Natural killer cell (primary cell): ENCODE measurements at places on chromosomes 13 and 19. TPM values are rescaled to one million over a fixed set of nuclear protein-coding genes. Genes with fewer than 3 reads are reported as not detected.

TPTE2 gene
- not detected for total RNA-seq

TNFAIP8L1 gene
- 8.5 TPM for total RNA-seq

ZNF69 gene
- 4.8 TPM for total RNA-seq

RASIP1 gene
- total RNA-seq, result not detected

ABHD8 gene
- total RNA-seq, result 7.5 TPM

TPM4 gene
- 266 TPM for total RNA-seq

CGB5 gene
- not detected for total RNA-seq

ZNF780A gene
- total RNA-seq, result 15.1 TPM

CLDN10 gene
- total RNA-seq, result not detected

ZSWIM4 gene
- total RNA-seq, result 5.9 TPM

DNA sequence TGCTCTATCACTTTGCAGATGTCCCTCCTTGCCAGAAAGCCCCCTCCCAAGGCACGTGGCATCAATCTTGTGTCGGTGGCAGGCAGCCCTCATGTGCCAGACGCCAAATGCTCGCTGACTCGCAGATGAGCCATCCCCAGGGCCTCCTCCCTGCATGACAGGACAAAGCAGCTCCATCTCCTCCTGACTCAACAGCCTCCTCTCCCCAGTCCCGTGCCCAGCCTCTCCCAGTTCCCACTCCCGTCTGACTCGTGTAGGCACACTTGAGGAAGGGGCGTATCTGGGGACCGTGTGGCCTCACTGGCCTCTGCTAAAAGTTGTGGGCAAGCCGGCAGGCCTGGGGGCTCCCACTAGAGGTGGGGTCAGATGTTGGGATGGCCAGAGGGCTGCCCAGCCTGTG is 133.6 kb downstream of the STK24 start:
- no peak for DNase-seq

GRCh38 chr19:39481229-39481545 is 549 bp downstream of the TIMM50 start:
- DNase-seq, result no peak

DNA sequence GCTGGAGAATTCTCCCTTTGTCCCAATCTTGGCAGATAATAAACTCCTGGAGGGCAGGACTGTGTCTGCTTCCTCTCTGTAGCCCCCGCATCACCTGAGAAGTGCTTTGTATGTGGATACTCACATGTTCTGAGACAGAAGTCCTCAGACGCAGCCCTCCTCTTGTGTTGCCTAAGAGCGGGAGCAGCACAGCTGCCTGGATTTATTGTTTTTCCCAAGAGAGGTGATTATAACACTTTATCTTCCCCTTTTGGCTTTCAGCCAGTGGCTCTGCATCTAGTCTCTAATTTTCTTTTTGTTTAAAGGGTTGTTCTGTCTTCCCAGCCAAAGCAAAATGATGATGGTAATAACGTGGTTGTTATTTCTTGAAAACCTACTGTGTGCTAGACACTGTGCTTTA is 36.1 kb downstream of the OLFM4 start:
- DNase-seq, result no peak

GRCh38 chr13:111326621-111326965 is 6.2 kb downstream of the TEX29 start:
- no peak for DNase-seq

- DNase-seq, result no peak
Observed at GRCh38 chr19:47135156-47135555, 4.5 kb downstream of the SAE1 start.

DNA sequence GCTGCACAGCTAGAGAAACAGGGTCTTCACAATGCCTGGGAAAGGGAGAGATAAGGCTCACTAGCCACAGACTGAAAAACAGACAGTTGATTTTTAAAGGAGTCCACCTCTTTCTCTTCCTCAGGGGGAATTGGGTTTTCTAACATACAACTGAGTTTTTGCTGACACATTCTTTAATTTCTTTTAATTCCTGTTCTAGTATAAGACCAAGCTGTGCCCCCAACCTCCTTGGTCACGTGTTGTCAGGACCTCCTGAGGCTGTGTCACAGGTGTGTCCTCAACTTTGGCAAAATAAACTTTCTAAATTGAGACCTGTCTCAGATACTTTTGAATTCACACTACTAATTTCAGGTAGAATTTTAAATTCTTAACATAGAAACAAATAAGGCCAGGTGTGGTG is 12.1 kb upstream of the ZNF492 start:
- no peak for DNase-seq

DNA sequence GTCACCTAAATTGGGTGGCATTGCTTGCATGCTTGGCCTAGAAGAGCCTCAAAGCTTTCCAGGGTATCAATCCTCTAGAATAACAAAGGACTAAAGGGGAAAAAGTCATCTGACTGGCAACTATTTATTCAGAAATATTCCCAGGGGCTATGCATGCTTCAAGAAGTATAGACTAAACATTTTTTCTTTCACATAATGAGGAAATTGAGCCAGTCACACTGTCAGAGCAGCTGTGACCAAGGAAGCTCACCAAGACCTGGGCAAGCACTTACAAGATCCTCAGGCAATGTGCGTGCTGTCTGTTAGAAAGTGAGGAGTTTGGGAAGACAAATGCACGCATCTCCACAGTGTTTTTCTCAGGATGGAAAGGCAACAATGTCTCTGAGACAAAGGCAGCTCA is 747.2 kb downstream of the DIAPH3 start:
- DNase-seq, result no peak
